IMR-90 (cell line): ENCODE measurements at places on chromosomes 6 and 20. TPM values are rescaled to one million over a fixed set of nuclear protein-coding genes. Genes with fewer than 3 reads are reported as not detected.

DNA sequence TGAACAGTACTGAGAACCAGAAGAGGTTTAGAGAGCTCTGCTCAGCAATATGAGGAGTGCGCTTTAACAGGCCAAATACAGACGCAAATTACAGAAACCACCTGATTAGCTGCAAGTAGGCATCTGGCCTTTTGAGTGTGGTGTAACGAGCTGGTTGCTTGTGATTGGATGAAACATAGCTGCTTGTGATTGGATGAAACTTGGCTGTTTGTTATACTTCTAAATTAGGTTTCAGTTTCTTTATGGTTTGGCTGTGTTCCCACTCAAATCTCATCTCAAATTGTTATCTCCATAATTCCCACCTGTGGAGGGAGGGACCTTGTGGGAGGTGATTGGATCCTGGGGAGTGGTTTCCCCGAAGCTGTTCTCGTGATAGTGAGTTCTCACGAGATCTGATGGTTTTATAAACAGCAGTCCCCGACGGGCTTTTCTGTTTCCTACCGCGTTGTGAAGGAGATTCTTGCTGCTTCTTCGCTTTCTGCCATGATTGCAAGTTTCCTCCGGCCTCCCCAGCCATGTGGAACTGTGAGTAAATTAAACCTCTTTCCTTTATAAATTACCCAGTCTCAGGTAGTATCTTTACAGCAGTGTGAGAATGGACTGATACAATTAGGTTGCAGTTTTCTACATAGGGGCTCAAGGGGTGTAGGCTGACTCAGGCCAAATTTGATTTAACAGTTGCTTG is 655.9 kb upstream of the MAN1A1 start:
- DNase-seq = no peak
- no peak overlapping the region for H3K4me3 ChIP-seq
- no peaks in the 10 kb centered on the region for H3K27me3 ChIP-seq
- no peaks in the 10 kb centered on the region for H3K36me3 ChIP-seq
- no peak overlapping the region for H3K27ac ChIP-seq
- H3K4me1 ChIP-seq = no peaks in the 10 kb centered on the region

DNA sequence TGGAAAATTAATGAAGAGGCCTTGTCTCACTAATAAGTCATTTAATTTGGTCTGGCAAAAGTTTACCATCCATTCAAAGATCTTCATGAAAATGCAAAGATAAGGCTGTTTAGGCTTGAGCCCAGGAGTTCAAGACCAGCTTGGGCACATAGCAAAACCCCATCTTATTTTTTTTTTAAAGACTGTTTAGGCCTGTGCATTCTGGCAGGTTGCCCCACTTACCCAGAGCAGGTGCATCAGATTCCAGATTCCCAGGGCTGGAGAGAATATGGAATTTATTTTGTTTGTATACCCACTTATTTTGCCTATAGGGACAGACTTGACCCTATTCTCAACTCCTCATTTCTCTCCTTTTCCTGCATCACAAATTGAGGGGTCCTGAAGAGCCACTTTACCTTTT is 5.7 kb downstream of the FOXO3 start:
- no peak overlapping the region for H3K27ac ChIP-seq
- H3K27me3 ChIP-seq = no peaks in the 10 kb centered on the region
- H3K4me1 ChIP-seq = peaks cover 14% of the 10 kb centered on the region
- DNase-seq = no peak
- H3K36me3 ChIP-seq = peaks cover 24% of the 10 kb centered on the region

SLA2 gene
- not detected in 2 replicates for total RNA-seq

RSPO4 gene
- not detected in 2 replicates for total RNA-seq
